PC-9 (cell line): ENCODE measurements at places on chromosomes 12 and 14.
A peak's percentile ranks its signal among the peaks of the same experiment; 100 is the strongest.

DNA sequence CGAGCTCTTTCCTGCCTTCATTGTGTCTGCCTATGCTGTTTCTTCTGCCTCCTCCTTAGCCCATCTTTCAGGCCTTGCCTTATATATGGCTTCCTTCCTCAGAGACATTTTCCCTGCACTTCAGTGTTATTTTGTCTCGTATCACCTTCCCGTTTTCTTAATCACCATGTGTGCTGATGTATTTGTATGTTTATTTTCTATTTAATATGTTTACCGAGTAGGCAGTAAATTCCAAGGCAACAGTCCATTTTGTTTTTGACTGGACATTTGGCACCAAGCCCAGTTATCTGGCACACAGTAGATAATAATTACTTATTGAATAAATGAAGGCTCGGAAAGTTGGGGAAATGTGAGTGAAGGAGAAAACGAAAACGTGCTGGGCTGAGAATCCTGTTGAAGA lies 4.6 kb upstream of the POU6F1 start:
- no peak for DNase-seq

GRCh38 chr12:96045566-96045965 lies 10.2 kb upstream of the LTA4H start:
- DNase-seq: no peak

- no peak for DNase-seq
Measured at GRCh38 chr12:92290886-92291285, 145.2 kb upstream of the BTG1 start.

DNA sequence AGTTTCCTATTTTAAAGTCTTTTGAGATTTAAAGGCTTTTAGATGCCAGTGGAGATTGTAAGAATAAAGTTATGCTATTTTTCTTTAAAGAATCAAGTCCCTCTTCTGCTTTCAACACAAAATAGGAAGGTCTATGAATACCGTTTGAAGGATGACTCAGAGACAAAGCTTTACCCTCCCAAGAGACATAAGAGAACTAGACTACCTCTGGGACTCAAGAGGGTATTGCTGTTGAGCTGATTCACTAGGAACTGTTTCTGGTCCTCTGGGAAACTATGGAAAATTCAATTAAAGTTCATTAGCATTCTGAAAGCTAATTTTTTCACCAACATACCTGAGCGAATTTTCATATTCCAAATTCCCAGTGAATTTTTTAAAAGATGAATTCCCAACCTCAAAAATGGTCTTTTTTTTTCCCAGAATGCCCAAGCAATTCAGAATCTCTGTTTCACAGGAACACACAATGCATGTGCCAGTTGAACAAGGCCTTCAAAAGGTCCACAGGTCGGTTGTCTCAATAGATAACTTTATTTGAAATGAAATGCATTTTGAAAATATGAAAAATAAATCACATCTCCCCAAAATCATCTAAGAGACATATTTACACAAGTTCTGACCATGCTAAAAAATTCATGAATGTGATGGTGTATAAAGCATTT lies 6.5 kb downstream of the PHLDA1 start:
- DNase-seq: no peak

GRCh38 chr14:102811971-102812370 lies 34.7 kb downstream of the TRAF3 start:
- no peak for DNase-seq

- DNase-seq: peak; percentile 54
Measured at GRCh38 chr12:6249580-6249979, 49.4 kb downstream of the CD9 start.

DNA sequence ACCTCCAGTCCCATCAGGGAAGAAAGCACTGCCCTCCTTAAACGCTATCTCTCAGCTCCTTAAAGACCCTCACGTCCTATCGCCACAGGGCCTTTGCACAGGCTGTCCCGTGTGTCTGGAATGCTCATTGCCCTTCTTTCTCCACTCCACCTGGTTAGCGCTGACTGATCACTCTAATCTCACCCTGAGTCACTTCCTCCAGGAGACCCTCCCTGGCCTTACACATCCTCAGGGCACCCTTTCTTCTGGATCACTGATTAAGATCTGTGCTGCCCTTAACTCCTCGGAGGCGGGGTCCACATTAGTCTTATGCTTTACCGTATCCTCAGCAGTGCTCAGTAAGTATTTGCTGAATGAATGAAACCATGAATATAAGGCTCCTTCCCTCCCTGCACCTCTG lies 94.7 kb downstream of the SYNE3 start:
- DNase-seq: no peak

GRCh38 chr12:124847113-124848074 lies 16.3 kb downstream of the SCARB1 start:
- no peak for DNase-seq

GRCh38 chr12:1705774-1706631 lies 15.1 kb downstream of the ADIPOR2 start:
- DNase-seq: peak; percentile 25

- no peak for DNase-seq
Measured at GRCh38 chr14:96851694-96852381, 54.7 kb downstream of the VRK1 start.

- no peak for DNase-seq
Measured at GRCh38 chr12:72207486-72208409, 64.4 kb upstream of the TRHDE start.

DNA sequence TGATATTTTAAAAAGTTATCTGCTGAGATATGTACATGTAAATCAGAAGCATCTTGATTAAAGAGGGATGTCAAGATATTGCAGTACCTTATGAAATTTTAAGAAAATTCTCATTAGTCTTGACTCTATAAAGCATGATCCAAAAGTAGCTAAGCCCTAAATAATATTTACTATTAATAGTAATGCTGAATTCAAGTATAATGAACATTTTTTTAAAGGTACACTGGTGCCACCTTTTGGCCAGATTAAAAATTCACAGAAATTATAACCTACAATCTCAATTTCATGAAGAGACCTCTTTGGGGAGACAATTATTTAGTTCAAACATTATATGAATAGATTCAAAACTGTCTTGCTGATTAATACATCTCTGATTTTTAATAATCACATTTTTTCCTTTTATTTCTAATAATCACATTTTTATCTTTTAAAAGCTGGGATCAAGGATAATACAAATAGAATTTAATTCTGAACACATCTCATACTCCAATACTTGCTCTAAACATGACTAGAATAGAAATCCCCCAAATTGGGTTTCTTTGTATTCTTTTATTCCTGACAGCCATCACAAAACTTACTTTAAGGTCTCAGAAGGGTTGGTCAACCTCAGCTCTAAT lies 13.4 kb downstream of the AKAP5 start:
- no peak for DNase-seq

DNA sequence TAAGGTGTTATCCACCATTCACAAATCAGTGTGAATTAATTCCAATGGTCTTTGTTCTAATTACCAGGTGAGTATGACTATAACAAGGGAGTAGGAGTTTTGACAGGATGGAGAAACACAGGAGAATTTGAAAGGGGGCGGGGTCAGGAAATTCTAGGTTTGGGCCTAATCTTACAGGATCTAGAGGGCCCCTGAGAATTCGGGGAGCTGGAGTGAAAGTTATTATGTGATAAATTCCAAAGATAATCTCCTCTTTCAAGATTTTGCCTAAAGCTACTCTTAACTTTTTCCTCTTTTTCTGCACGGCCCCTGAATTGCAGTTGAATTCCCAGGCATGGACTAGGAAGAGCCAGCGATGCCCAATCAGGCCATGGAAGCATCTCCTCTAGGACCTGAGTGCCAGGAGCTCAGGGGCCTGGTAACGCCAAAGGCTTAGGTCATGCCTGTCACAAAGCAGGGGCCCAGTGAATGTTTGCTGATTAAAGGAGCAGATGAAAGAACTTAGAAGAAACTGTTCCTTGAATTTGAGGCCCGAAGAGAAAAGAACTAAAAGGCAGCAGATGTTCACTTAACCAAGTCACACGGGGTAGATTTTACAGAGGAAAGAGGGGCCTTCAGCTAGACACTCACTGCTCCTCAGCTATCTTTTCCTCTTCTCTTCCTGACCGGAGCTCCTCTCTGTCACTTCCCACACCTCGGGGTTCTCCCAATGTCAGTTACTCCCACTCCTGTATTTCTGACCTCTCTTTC lies 195.5 kb downstream of the PPM1H start:
- DNase-seq: no peak

DNA sequence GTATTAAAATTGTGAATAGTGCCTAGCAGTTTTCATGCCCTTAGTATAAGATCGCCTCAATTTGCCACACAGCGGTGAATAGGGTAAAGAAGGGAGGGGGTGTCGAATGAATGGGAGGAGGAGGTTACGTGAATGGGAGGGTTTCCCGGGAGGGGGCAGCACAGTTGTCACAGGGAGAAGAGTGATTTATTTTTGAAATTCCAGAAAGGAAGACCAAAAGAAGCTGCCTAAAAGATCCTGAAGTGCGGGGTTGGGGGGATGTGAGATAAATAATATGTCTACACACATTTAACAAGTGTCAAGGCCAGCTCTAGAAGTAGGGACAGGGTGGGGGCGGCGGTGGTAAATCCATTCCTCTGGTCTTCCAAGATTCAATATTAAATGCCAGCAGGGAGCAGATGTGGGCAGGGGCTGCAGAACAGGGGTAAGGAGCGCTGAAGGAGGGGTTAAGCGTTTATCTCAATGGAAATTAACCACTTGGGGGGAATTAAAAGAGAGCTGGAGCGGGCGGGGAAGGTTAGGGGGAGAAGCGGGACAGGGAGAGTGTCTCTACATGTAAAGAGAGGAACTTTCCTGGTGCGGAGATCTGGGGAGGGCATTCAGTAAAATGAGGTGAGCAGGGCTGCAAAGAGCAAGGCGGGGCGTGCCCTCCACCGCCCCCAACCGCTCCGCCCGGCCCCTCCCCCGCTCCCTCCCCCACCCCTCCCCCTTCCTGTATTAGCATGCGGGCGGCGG lies 867 bp downstream of the C12orf42 start:
- DNase-seq: no peak

DNA sequence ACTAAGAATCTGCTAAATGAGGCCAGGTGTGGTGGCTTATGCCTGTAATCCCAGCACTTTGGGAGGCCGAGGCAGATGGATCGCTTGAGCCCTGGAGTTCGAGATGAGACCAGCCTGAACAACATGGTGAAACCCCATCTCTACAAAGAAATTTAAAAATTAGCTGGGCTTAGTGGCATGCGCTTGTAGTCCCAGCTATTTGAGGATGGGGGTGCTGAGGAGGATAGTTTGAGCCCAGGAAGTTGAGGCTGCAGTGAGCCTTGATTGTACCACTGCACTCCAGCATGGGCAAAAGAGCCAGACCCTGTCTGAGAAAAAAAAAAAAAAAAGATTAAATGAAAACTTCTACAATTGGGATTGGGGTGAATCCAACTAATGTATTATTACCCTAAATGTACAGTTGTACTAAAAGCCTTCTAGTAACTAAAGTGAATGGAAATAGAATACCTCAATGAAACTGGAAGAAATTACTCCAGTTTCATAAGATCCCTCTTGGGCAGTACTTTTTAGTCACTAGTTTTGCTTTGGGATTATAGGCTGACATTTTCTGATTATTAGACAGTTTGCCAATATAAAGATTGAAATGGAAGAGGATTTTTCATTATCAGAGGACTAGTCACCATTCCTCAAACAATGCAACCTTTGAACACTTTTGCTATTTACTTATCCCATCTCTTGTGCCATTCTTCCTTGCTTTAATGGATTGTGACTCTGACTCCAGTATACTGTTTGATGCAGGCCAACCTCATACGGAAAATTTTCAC lies 14.3 kb downstream of the COCH start:
- no peak for DNase-seq

- DNase-seq: no peak
Measured at GRCh38 chr12:53051058-53051880, 1.4 kb downstream of the TNS2 start.

DNA sequence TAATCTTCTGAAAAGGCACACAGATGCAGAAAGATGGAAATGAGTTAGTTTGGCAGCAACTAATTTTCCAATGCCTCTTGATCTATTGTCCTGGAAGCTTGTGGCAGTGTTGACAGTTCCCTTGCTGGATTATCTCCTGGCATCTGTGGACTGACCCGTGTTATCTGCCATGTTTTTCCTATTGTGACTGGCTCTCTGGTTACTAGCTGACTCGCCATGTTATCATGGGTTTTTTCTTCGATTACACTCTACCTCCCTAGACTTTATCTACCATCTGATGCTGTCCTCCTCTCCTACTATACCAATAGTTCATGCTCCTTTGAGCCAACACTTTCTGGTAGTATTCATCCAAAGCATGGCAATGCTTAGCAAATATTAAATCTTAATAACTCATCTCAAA lies 63.3 kb upstream of the FLRT2 start:
- DNase-seq: no peak

GRCh38 chr12:109902891-109903418 lies 2.9 kb downstream of the TCHP start:
- DNase-seq: no peak

DNA sequence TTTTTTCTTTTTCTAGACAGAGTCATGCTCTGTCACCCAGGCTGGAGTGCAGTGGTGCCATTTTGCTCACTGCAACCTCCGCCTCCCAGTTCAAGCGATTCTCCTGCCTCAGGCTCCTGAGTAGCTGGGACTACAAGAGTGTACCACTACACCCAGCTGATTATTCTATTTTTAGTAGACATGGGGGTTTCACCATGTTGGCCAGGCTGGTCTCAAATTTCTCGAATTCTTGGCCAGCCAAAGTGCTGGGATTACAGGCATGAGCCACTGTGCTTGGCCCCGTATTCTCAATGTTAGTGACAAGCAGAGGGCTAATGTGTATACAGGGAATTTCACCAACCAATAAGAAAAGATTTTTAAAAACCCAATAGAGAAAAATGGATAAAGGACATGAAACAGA lies 8.4 kb downstream of the PLBD2 start:
- DNase-seq: no peak

GRCh38 chr12:78088391-78088832 lies 257.7 kb downstream of the NAV3 start:
- no peak for DNase-seq

DNA sequence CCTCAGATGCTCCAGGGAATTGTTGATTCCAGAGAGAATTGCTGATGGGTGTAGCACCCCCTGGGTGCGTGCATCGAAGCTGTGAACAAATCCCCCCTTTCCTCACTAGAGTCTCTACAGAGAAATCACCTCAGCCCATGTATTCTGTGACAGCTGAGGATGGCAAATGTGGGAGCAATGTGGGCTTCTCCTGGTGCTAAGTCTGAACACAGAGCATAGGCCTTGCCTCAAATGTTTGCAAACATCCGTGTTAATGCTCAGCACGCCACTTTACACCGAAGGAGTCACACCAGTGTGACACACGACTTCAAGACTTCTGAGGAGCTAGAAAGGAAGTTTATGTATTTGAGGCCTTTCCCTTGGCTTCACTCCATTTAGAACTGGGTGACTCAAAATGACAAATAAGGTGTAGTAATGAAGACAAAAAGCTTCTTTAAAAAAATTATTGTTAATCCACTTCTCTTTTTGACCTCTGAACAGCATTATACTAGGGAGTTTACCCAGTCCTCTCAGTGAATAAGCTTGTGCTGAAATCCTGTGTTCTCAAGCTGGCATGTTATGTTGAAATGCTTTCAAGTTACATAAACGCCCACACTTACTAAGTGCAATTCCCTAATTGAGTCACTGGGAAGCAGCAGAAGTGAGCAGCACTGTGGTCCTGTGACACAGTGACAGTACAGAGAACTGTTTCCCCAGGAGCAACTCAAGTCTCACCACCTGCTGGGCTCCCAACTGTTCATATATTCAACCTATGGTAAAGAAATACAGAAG lies 92.9 kb downstream of the FAR2 start:
- DNase-seq: peak; percentile 96

- no peak for DNase-seq
Measured at GRCh38 chr12:79573820-79574219, 116.9 kb downstream of the PAWR start.

- no peak for DNase-seq
Measured at GRCh38 chr12:100359248-100359647, 2.4 kb downstream of the SLC17A8 start.
